SHP77 treated with DMSO at 0.1 percent for 48 hours (cell line): ENCODE measurements at places on chromosomes 1 and 21.

DNA sequence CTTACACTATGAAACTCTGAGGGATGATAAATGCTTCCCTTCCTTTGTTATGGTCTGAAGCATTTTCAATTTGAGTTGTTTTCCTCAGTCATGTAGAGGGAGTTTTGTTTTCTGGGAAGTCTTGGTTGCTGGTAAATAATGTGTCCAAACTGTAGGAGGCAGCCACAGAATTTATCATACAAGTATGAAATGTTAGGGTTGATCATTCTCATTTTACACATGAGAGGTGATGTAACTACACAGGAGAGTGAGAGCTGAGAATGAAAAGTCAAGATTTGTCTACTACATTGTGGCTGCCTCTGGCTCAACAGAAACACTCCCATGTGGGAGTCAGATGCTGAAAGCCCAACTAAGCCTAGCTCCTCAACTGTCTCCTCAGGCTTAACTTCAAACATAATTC, 182.5 kb upstream of the SGIP1 start:
- DNase-seq: no peak

- no peak for DNase-seq
These were observed 19.8 kb downstream of the NENF start for GRCh38 chr1:212452323-212453155.

- DNase-seq: no peak
These were observed 227.7 kb downstream of the PRDM2 start for GRCh38 chr1:13927736-13928135.

- DNase-seq: peak; percentile 8
These were observed 19.2 kb downstream of the SLC19A2 start for GRCh38 chr1:169466259-169467230.

DNA sequence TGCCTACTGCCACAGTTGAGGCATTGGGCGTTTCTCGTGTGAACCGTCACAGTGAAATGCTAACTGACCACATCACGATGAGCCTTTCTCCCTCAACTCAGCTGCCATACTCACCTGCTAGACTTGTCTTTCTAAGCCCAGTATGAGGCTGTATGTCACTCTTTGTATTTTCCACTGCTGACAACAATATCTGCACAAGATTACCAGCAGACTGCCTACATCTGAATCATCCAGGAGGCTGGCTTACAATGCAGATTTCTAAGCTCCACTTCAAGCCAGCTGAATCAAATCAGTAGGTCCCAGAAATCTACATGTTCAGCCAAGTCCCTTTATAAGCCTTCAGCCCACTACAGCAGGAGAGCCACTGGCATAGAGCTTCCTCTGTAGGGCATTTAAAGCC, 355.0 kb upstream of the DUSP10 start:
- no peak for DNase-seq

- no peak for DNase-seq
These were observed 114.7 kb upstream of the WNT4 start for GRCh38 chr1:22257290-22258275.

DNA sequence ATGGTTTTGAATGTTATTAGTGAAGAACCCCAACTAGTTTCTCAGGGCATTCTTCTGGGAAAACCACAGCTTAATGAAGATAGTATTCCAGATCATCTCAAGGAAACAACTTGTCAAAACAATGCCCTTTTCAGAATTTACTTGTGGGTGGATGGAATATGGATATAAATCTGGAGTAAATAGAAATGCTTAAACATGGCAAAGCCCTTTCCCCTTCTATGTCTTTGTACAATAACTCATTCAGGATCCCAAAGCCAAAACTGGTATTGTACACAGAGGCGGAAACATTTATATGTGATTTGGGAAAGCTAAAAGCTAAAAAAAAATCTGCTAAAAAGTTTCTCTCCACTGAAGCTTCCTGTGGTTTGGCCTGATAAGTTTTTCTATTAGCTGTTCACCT, 55.5 kb upstream of the RGS5 start:
- DNase-seq: no peak

DNA sequence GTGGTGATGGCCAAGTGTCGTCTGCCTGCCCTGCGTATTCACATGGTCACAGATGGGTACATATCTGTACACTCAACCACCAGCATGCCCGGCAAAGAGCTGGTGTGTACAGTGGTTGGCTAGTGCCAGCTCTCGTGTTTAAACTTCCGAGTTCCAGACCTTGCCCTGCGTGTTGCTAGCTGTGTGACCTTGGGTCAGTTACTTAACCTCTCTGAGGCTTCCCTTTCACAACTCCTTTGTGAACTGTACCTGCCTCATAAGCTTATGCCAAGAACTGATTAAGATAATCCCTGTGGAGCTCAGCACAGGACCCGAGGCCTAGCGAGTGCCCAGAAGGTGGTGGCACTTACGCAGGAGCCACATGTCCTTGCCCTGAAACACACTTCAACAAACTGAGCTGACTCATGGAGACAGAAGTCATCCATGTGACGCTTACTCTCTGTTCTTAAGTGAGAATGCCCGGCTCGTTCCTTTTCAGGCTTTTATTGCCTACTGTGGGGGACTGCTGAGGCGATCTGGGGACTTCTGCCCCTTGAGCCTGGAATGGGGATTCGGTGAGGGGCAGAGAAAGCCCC, 55.4 kb downstream of the ALPL start:
- no peak for DNase-seq

DNA sequence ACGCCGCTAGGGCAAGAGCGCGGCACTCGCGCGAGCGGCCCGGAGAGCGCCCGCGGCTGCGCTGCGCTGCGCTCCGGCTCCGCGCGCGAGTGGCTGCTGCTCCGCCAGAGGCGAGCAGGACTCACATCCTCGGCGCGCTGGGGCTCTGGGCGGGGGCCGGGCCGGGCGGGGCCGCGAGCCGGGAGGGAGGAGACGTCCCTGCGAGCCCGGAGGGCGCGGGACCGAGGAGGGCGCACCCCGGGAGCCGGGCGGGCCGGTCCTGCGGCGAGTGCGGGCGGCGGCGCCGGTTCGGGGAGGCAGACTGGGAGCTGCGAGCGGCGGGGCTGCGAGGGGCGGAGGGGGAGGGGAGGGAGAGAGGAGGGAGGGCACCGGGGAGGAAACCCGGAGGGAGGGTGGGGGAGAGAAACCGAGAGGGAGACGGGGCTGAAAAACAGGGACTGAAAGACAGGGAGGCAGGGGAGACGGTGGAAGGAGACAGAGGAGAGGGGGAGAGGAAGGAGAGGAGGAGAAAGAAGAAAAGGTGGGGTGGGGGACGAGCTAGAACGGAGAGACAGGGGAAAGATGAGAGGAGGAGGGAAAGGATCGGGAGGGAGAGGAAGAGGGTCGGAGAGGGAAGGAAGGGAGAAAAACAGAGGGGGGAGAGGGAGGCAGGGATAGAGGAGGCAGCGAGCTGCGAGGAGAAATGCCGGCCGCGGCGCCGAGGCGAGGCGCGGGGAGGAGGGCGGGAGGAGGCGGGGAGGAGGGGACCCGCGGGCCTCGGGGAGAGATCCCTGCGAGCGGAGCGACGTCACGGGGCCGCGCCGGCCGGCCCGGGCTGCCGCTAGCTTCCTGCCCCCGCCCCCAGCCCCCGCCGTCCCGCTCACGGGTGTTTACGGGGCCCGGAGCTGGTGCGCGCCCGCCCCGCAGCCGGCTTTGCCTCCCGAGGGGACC, at the start of gene CAMK2N1:
Gene CAMK2N1 (minus strand): TSS at position 684 of the 930 bp plus-strand sequence. CDS start 831 bp downstream, outside the sequence.
- DNase-seq: no peak

DNA sequence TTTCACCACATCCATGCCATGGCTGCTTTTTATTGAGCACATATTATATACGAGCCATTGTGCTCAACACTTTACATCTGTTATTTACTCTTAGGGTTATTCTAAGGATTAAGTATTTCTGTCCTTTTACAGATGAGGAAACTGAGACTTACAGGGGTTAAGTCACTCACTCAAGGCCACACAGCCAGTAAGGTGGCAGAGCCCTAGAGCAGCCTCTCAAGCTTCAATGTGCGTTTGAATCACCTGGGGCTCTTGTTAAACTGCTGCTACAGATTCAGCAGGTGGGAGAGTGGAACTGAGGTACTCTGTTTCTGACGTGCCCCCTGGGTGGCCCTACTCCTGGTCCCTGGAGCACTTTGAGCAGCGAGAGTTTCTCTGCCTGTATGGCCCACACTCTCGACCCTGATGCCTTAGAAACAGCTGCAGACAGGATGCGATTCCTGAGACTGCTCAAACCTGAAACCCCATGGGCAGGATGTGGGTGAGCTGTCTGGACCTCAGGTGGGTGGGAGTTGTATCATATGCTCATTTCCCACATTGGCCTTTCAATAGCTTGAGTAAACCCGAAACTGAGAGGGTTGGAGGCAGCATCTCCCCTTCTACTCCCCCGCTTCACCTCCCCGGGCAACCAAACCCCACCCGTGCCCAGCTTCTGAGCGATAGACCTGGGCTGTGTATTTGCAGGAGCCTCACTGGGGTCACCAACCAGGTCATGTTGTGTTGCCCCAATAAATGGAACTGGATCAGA, 59.3 kb downstream of the MAN1C1 start:
- DNase-seq: no peak

- DNase-seq: no peak
These were observed 21.1 kb downstream of the RNF223 start for GRCh38 chr1:1053022-1053421.

GRCh38 chr1:162070094-162070748, 730 bp downstream of the NOS1AP start:
- DNase-seq: no peak

GRCh38 chr1:167620002-167620401, 10.0 kb upstream of the RCSD1 start:
- no peak for DNase-seq

DNA sequence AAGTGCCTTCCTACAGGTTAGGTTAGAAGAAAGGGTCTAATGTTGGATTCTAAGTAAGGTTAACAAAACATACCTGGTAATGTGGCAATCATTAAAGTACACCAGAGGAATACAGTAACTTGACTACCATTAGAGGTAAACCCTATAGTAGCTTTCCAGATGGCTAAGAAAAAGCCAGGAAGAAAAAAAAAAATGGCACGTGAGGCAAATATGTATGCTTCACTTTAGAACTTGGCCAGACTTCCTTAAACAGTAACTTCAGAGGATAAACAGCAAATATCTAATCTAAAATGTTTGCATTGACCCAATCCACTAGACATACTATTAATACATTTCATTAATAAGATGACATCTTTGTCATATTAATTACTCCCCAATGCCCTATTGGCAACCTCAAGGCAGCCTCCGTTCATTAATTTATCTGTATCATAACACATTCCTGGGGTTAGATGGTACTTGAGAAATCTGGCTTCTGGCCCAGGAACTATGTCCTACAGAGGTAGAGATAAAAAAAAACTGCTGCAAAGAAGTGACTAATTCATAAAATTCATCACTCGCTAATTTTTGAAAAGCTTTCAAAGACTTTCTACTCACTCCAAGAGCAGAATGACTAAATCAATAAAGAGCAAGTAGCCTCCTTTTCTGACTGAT, 5.8 kb downstream of the DCAF8 start:
- DNase-seq: no peak

- no peak for DNase-seq
These were observed 270.6 kb downstream of the NFIA start for GRCh38 chr1:61352845-61353435.
